ENCODE measurements at places on chromosomes 12 and 14. TPM values are rescaled to one million over a fixed set of nuclear protein-coding genes. Genes with fewer than 3 reads are reported as not detected.

The MGST1 gene
- total RNA-seq: 6.5 TPM

The PLEKHH1 gene
- total RNA-seq: 0.38 TPM

The PIANP gene
- under 0.01 TPM for total RNA-seq

The TAS2R43 gene
- 1.5 TPM for total RNA-seq

The SLC22A17 gene
- 8.5 TPM for total RNA-seq

The NOVA1 gene
- total RNA-seq: 1.9 TPM

The LIN7A gene
- total RNA-seq: 0.18 TPM

The SERPINA9 gene
- total RNA-seq: not detected

The ABCC9 gene
- 0.19 TPM for total RNA-seq

The MYH7 gene
- total RNA-seq: not detected

The MIA2 gene
- 10.5 TPM for total RNA-seq

The RHEBL1 gene
- total RNA-seq: 0.94 TPM

The CCDC60 gene
- not detected for total RNA-seq

The RAD9B gene
- total RNA-seq: 0.38 TPM

The CCDC177 gene
- total RNA-seq: not detected

The TTC6 gene
- total RNA-seq: 0.36 TPM

The SPX gene
- total RNA-seq: 0.09 TPM

The FITM1 gene
- 0.27 TPM for total RNA-seq

The NTN4 gene
- total RNA-seq: 92.9 TPM

The DPPA3 gene
- not detected for total RNA-seq

The PSMC1 gene
- total RNA-seq: 224 TPM

The PROX2 gene
- total RNA-seq: not detected

The LRCOL1 gene
- total RNA-seq: 0.09 TPM

The SDR9C7 gene
- total RNA-seq: not detected

The JAG2 gene
- total RNA-seq: 96.3 TPM

The PLCZ1 gene
- total RNA-seq: not detected

The TMEM120B gene
- total RNA-seq: 9.0 TPM

The GALNT9 gene
- 0.36 TPM for total RNA-seq
